ENCODE measurements at places on chromosomes 6 and 20.

GRCh38 chr20:6142348-6142993, 19.6 kb upstream of the FERMT1 start:
- peak; percentile 67 for DNase-seq

DNA sequence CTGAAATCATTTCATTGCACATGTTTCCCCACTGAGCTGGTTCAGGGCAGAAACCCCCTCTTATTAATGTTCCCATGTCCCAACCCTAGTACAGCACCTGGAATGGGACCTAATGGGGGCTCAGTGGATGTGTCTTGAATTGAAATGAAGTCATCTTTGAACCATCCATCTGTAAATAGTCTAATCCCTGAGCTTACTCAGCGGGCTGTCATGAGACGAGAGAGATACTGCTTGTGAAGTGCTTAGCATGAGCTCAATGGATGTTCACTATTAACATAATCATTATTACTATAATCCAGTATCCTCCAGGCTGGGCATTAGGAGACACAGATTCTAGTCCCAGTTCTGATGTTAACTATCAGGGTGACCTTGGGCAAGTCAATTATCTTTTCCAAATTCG, 106.6 kb upstream of the LRFN2 start:
- DNase-seq, result no peak

DNA sequence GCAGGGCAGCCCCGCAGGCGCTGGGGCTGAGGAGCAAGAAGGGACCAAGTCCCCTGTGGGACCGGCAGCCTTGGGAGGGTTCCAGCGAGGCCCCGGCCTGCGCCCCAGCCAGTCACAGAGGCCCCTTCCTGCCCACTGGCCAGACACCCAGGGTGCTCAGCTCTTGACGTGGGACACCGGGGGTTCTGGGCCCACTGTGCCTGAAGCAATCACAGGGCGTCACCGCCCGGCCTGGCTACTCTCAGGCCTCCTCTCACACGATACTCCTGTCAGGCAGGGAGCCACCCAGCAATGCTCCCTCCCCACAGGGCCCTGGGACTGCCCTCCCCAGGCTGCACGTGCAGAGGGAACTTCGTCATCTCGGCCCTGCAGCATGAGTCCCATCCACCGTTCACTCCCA, 14.5 kb downstream of the TAF4 start:
- no peak for DNase-seq

GRCh38 chr6:52359403-52359802, 2.5 kb upstream of the PAQR8 start:
- DNase-seq, result no peak

DNA sequence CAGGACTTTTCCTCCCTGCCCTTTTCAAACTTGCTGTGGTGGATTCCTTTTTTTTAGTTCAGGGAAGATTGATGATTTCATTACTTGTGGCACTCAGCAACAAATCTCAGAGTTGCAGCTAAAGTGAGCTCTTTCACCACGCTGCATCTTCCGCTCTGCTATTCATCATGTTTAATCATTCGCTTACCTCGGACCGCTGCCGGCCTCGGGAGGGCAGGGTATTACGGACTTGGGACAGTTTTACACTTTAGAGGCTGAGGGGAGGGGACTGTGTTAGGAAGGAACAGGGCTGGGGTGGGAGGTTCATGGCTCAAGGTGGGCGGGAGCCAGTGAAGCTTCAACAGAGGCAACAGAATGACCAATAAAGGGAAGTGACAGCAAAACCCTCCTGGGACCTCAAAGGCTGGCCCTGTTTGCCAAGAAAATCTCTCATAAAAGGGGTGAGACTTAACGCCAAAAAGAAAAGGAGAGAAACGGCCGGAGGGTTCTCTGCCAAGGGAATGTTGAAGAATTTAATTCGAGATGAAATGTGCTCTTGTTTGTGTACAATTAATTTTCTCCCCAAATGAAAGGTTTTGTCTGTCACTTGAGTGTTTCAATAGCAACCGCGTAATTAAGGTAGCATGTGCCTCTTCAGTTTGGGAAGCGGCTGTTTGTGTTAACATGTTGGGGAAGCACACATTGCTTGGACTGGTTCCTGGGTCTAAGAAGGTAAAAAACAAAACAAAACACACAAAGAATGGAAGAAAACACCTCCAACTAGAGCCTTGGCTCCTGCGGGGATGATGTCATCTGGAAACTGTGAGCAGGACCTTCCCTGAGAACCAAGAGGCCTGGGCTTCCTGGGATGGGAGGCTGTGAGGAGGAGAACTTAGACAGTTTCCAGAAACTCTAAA, 72.5 kb upstream of the SULF2 start:
- DNase-seq, result peak; percentile 48
